Activated gamma-delta T cell treated with Interleukin-2 at 50 U/mL for 16 hours (primary cell): ENCODE measurements at places on chromosomes 2 and 18.

DNA sequence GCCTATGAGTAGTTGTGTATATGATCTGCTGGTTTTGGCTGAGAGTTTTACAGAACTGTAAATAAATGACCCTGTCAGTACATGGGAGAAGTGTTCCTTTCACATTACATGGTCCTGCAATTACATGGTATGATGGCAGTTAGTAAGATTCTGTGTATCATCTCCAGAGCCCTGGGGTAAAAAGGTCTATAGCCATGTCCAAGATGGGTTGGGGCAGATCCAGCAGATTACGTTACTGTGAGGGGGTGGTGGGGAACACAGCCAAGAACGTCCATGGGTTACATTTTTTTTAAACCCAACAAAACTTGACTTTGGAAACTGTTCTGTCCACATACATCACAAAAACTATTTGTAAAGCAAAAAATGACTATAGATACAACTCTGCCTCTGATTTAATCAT, 64.2 kb upstream of the LMAN1 start:
- DNase-seq = no peak

DNA sequence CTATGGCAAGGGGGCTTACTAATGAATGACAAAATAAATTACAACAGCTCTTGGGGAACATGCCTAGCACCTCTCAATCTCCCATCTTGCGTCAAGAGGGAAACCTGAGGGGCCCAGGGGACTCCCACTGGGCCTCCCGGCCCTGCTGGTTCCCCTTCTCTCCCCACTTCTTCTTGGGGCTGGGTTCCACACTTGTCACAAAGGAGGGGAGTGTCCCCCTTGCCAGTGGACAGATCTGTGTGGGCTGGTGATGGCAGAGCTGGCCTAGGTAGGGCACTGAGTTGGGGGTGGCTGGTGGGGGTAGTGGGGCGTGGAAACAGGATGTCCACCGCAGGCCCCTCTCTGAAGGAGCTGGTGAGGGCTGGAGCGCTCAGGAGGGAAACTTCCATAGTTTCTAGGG, 184.0 kb upstream of the HAAO start:
- no peak for DNase-seq

- no peak for DNase-seq
These were observed 97.6 kb downstream of the WDR7 start for GRCh38 chr18:56748698-56749268.

- no peak for DNase-seq
These were observed 159.5 kb downstream of the TNS1 start for GRCh38 chr2:217843324-217843723.

DNA sequence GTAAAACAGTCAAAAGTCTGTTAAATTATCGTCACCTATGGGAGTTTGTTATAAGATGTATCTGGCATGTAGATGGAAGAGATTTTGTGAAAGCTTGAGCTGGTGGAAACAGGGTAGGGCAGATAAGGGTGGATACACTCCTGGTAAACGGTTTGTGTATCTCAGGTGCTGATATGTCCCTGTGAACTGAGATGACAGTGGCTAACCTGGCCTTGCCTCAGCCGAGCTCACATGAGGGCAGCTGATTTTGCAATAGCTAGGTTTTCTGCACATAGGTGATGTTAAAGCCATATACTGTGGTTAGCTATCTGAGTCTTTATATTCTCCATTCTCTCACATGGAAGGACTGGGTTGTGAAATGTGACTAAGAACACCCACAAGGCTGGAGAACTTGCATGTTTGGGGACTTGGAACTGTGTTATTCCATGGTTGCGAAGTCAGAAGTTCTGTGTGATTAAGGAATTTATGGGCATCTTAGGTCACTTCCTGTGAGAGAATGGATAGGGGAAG, 205.1 kb downstream of the TPGS2 start:
- no peak for DNase-seq

DNA sequence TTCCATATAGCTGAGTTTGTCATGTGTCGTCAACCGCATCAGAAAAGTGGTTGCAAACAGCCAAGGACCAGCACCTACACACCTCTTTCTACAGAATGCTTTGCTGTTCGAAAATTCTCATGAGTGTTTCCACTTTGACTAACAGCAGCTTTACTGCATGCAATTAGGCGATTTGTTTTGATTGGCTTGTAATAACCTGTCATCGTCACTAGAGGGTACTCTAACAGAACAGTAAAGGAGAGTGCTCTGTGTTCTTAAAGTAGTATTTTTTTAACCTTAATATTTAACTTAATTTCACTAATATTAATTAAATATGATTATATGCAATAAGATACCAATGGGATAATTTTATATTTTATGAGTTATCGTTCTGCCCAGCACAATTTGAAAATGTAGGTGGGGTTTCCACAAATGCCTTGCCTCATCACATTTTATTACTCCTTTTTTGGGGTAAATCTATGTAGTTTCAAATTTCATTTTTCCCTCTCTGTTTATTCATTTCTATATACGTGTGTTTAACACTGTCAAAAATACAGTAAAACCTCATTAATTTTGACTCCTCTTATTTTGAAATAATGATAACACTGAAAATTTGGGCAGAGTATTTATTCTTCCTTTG, 502.2 kb downstream of the NRXN1 start:
- DNase-seq = no peak

- DNase-seq = no peak
These were observed 57.8 kb upstream of the NFU1 start for GRCh38 chr2:69495008-69495407.

- DNase-seq = no peak
These were observed 35.5 kb downstream of the LDLRAD4 start for GRCh38 chr18:13253786-13254688.

- DNase-seq = no peak
These were observed 56.8 kb downstream of the ASAP2 start for GRCh38 chr2:9263428-9263827.

DNA sequence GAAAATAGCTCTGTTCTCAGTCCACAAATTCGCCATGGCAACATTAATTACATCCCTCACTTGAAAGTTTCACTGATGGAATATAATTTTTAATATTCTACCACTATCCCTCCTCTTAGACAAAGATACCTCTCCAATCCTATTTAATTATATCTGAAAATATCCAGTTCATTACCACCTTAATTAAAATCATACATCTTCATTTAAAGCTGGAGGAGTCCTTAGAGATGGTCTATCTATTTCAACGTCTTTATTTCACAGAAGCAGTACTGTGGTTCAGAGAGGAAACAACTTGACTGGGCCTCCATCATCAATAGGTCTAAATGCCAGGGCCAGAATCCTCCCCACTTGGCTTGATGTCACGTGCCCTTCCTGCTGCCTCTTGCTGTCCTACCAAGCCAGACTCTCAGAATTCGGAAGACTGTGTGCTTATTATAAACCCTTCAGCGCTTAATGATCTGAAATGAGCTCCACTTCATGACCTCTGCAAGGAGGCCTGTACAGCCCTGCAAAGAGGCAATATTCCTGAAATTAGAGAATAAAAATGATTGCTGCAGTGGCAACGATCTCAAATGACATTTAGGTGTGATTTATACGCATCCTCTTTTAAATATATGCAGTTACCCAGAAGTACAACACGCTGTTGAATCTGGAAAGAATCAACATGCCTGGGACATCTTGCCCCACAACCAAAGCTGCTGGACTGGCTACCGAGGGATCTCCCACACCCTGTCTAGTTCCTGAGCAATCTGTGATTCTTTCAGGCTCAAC, 146.3 kb downstream of the TMEM163 start:
- no peak for DNase-seq

DNA sequence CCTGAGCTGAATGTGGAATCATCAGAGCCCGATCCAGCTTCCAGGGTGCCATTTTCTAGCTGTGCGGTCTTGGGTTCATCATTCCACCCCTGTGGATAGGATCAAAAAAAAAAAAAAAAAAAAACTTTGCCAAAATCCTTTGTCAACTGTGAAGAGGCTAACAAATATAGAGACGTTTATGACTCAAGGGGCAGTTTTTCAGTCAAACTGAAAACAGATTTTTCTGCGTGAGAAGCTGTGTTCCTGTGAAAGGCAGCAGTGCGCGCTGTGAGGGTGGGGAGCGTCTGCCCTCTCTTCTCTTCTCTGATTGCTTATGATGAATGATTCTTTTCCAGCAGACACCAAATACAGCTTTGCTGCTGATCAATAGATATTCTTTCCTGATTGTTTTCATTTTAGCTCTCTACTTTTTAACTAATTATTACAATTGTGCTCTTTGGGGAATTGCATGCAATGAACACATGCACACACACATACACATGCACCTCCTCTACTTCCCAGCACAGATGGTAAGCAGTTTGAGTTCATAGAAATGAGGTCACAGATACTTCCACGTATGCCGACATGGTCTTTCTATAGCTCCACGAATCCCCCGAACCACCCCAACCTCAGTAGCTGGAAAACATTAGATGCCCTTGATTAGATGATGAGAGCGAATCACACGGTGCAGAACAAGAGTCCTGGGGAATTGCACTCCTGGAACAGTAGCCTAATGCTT, 175.4 kb downstream of the NRP2 start:
- no peak for DNase-seq

DNA sequence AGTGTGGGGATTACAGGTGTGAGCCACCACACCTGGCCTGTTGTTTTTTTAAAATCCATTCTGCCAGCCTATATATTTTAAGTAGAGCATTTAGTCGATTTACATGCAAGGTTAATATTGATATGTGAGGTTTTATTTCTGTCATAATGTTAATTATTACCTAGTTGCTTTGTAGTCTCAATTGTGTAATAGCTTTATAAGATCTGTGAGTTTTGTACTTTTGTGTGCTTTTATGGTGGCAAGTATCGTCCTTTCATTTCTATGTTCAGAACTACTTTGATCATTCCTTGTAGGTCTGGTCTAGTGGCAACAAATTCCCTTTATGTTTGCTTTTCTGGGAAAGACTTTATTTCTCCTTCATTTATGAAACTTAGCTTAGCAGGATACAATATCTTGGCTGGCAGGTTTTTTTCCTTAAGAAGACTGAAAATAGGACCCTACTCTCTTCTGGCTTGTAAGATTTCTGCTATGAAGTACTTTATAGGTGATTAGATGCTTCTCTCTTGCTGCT, 51.0 kb upstream of the FAM117B start:
- no peak for DNase-seq

DNA sequence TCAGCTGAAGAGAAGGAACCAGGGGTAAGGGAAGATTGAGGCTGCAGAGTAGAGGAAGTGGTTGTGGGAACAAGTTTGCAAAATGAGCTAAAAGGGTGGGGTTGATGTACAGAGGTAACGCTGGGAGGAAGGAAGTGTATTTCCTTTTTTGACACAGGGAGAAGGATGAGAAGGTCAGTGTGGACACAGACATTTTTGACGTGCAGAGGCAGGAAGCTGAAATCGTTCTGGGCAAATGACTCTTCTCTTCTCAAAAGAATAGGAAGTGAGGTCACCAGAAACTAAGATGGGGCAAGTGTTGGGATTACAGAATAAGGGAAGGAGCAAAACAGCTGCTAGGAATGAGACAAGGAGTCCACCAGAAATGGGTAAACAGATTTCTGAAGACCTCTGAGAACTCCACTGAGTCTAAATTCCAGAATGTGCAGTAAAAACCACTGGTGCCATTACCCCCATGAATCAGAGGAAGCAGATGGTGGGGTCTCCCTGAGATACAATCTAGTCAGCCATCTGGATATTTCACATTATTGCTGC, 20.0 kb upstream of the RNF149 start:
- peak; percentile 21 for DNase-seq

DNA sequence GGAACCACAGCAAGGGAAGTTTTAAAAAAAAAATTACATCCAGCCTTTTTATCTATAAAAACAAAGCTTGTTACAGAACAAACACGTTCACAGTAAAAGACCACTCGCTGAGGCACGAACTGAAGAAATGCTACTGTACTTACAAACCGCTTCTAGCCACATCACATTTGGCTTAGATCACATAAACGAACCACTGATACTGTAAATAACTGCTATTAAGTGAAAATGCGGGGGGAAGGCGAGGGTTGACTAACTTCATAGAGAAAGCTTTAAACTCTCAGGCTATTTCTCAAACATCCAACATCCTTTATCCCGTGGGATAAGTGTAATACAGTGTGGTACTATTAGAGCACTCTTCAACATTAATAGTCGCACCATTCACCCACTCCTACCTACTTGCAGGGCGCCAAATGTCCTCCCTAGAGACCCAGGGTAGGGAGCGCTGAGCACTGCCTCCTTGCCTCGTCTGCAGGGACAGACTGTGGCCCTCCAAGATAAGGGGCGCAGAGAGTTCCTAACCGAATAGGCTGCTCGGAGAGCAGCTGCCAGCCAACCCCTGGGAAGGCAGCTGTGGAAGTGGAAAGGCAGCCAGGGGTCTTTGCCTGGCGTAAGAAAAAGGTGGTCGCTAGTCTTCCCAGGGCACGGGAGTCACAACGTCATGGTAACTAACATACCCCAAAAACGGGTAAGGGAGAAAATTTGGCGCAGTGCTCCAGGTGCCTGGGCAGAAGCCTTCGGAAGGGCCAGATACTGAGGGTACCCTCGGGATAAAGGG, 854 bp downstream of the GPR155 start:
- DNase-seq = no peak

- no peak for DNase-seq
These were observed 24.5 kb upstream of the INPP4A start for GRCh38 chr2:98419977-98420725.

GRCh38 chr2:126846241-126846640, 52.4 kb upstream of the TEX51 start:
- DNase-seq = no peak

DNA sequence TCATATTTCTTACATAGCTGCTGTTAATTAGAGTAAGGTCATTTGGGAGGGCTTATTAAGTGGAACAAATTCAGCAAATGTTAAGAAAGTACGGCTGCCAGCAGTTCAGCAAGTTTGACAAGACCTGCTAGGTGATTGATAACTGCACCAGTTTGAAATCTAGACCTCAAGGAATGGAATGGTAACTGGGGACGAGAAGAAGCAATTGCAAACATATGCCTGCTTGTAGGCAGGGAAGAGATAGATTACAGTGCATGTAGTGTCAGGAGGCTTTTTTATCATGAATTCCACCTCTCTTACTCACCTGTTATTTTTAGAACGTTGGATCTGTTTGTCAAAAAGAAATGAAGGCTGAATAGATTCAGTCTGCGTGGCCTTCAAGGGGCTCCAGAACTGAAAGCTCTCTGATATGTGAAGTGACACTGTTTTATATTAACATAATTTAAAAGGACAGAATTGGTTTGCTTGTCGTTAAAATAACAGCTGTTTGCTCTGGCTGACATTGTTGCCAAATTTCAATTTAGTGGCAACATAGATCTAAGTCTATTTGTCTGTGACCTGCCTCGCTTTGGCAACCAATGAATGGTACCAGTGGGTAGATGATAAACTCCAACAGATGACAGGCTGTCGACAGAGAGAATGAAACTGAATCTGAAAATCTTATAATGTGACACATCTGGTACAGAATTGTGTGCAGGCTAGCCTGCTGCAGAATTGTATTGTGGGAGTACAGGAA, 199.3 kb downstream of the ZNF407 start:
- DNase-seq = no peak

DNA sequence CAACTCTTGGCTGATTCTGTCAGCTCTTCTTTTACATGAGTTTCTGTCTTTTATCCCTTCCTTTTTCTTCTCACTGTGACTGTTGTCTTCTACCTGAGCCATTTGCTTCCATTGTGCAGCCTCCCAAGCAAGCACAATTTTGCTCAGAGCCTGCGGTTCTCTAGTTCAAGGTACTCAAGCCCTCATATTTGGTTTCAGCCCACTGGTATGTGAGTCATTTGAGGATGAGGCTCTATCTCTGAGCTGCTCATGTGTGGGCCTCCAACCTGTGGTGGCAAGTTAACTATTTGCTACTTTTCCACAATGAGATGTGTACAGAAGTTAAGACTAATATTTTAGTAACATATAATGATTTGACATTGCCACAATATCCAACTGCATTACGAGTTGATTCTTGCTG, 183.0 kb downstream of the PHLPP1 start:
- no peak for DNase-seq
